ENCODE measurements at places on chromosomes 3 and 15. TPM values are rescaled to one million over a fixed set of nuclear protein-coding genes. Genes with fewer than 3 reads are reported as not detected.

GRCh38 chr15:37876900-37877299, 57.5 kb upstream of the TMCO5A start:
- no peaks in the 10 kb centered on the region for H3K27me3 ChIP-seq
- DNase-seq, result no peak
- peak overlapping the region; percentile 48 for H3K27ac ChIP-seq
- no peak overlapping the region for H3K4me3 ChIP-seq
- no peaks in the 10 kb centered on the region for H3K36me3 ChIP-seq

DNA sequence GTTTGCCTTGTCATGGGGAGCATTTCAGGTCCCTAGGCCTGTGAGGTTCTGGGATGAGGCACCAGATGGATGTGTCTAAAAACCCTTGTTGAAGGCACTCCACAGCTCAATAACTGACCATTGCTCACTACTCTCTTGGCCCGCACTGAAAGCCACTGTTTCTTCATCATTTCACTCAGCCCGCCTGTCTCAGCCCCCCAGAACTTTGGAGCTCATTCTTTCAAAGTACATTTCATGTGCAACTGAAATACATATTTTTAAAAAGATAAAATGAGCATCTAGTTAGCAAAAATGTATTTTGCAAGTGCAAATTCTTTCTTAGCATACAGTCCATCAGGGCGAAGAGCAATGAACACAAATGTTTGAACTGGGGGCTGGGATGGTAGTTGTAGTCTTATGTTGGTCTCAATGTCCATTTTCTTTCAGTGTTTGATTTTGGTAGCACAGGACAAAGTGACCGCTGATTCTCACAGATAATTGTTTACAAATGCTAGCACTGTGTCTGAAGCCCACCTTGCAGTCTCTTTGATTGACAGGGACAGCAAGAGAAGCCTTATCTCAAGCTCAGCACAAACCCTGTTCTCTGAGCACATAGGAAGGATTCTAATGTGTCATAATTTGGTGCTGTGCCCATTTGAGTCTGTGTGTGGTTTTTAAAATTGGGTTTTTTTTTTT, 19.6 kb downstream of the HEMK1 start:
- DNase-seq, result no peak
- no peaks in the 10 kb centered on the region for H3K36me3 ChIP-seq
- no peaks in the 10 kb centered on the region for H3K27me3 ChIP-seq
- H3K4me1 ChIP-seq, result no peaks in the 10 kb centered on the region
- no peak overlapping the region for H3K27ac ChIP-seq
- no peak overlapping the region for H3K4me3 ChIP-seq

- H3K27ac ChIP-seq, result no peak overlapping the region
- no peaks in the 10 kb centered on the region for H3K27me3 ChIP-seq
- no peak overlapping the region for H3K4me3 ChIP-seq
Measured at GRCh38 chr15:90232196-90232595, 1.5 kb downstream of the CIB1 start.

- H3K4me1 ChIP-seq, result no peaks in the 10 kb centered on the region
- DNase-seq, result no peak
- no peak overlapping the region for H3K27ac ChIP-seq
- no peaks in the 10 kb centered on the region for H3K36me3 ChIP-seq
- H3K4me3 ChIP-seq, result no peak overlapping the region
- no peaks in the 10 kb centered on the region for H3K27me3 ChIP-seq
Measured at GRCh38 chr3:12959410-12959809, 113.8 kb downstream of the IQSEC1 start.

DNA sequence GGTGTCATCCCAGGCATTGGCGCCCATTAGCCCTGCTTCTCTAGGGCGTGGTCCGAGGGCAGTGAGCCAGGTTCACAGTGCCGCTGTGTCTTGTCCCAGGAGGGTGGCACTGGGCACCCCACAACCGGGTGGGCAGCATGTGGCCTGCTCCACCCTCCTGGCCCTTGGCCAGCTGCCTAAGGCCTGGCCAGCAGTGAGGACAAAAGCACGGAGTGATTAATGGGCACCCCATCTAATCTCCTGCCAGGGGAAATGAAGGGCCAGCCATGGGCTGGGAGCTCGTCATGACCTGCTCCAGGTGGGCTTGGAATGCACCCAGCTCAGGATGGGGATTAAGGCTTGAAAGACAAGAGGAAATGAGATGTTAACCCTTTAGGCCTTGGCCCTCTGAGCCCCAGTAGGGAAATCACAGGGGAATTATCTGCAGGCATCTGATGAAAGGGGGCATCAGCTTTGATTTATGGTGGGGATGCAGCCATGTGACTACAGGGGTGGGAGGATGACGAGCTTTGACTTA, 5.2 kb downstream of the THSD4 start:
- no peaks in the 10 kb centered on the region for H3K27me3 ChIP-seq
- peaks cover 10% of the 10 kb centered on the region for H3K4me1 ChIP-seq
- no peak for DNase-seq
- no peak overlapping the region for H3K27ac ChIP-seq

GRCh38 chr3:107938143-107938542, 152.7 kb downstream of the CD47 start:
- H3K27me3 ChIP-seq, result no peaks in the 10 kb centered on the region
- DNase-seq, result peak; percentile 38
- H3K4me3 ChIP-seq, result no peak overlapping the region
- no peaks in the 10 kb centered on the region for H3K4me1 ChIP-seq

DNA sequence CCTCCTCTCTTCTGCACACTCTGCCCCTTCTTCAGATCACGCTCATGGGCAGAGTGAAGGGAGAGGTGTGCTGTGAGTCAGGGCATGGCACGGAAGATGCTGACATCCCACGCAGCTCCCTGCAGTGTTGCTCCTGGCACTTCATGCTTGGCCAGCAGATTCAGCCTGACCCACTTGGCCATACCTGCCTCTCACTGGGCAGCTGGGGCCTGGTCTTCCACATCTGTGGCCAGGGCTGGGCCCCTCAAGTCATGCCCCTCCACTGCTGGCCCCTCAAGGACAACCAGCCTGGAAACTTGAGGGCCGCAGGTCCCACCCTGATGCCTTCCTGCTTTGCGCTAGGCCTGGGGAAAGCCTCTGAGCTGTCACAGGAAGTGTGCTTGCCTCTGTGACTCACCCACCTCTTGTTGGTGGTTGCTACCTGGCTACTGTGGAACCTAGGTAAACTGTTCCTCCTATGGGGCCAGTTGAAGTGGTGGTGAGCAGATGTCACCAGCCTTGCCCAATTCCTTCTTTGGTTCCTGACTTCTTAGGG, 48.7 kb downstream of the BSN start:
- H3K4me3 ChIP-seq, result no peak overlapping the region
- no peaks in the 10 kb centered on the region for H3K36me3 ChIP-seq
- DNase-seq, result no peak
- H3K27ac ChIP-seq, result no peak overlapping the region

DNA sequence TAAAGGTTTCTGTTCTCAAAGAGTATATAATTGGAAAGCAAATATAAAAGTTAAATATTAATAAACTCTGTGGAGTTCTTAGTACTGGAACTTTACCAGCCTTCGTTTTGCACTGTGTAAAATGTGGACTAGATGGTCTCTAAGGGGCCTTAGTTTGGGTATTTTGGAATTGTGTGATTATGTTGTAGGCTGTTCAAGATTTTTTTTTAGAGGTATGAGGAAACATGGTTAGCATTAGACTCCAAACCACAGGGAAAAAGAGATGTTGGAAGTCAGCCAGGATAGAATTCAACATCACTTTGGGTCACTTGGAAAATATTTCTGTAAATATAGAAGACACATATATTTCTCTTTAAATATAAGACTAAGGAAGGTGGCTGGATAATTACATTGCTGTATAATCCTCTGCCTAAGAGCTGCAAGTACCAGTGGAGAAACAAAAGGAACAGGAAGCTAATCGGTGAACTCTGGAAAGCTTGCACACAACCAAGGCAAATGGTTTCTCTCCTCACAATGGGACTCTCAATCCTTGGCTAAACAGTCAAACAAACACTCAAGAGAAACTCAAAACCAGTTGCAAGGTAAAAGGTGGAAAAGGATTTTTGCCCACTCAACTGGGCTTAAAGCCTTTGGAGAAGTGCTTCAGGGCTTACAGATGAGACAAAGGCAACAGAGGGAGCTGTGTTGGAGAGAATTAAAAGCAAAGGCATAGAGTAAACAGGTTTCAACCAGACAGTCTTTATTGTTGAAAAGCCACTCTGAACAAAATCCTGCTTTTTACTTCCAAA, 141.7 kb downstream of the NR1D2 start:
- no peaks in the 10 kb centered on the region for H3K36me3 ChIP-seq
- DNase-seq, result no peak
- no peaks in the 10 kb centered on the region for H3K27me3 ChIP-seq
- H3K27ac ChIP-seq, result no peak overlapping the region
- H3K4me1 ChIP-seq, result no peaks in the 10 kb centered on the region
- H3K4me3 ChIP-seq, result no peak overlapping the region

- H3K27ac ChIP-seq, result no peak overlapping the region
- H3K4me3 ChIP-seq, result no peak overlapping the region
- no peaks in the 10 kb centered on the region for H3K27me3 ChIP-seq
- no peak for DNase-seq
Measured at GRCh38 chr3:194876403-194877095, 190.9 kb downstream of the FAM43A start.

GRCh38 chr3:16936676-16937230, 52.0 kb downstream of the PLCL2 start:
- H3K4me1 ChIP-seq, result peaks cover 17% of the 10 kb centered on the region
- H3K4me3 ChIP-seq, result no peak overlapping the region
- H3K27ac ChIP-seq, result no peak overlapping the region
- DNase-seq, result no peak

GRCh38 chr3:133937756-133938601, 42.3 kb upstream of the RAB6B start:
- DNase-seq, result no peak
- H3K4me1 ChIP-seq, result peaks cover 17% of the 10 kb centered on the region
- H3K4me3 ChIP-seq, result no peak overlapping the region

GRCh38 chr3:111070772-111071256, 802 bp upstream of the NECTIN3 start:
- H3K27ac ChIP-seq, result peak overlapping the region; percentile 84
- H3K36me3 ChIP-seq, result peaks cover 9% of the 10 kb centered on the region
- H3K27me3 ChIP-seq, result no peaks in the 10 kb centered on the region
- DNase-seq, result no peak
- H3K4me3 ChIP-seq, result peak overlapping the region; percentile 94

- no peak for DNase-seq
- no peak overlapping the region for H3K4me3 ChIP-seq
- H3K4me1 ChIP-seq, result peaks cover 24% of the 10 kb centered on the region
- no peak overlapping the region for H3K27ac ChIP-seq
Measured at GRCh38 chr3:148646126-148646665, 51.5 kb upstream of the AGTR1 start.

Gene AQP9
- total RNA-seq, result not detected

Gene CKMT1B
- total RNA-seq, result not detected

Gene SLC28A1
- total RNA-seq, result not detected

Gene IL17RD
- not detected for total RNA-seq

Gene MORC1
- not detected for total RNA-seq

Gene CERS3
- not detected for total RNA-seq

Gene OXTR
- total RNA-seq, result 5.3 TPM

Gene KBTBD13
- not detected for total RNA-seq

Gene USF3
- 8.1 TPM for total RNA-seq

Gene CASR
- not detected for total RNA-seq

Gene ALG1L2
- not detected for total RNA-seq

Gene TRIM42
- total RNA-seq, result not detected

Gene LCTL
- total RNA-seq, result 1.3 TPM
